ENCODE measurements at places on chromosomes 3 and 15.

GRCh38 chr15:47908950-47909670, 191.8 kb downstream of the SEMA6D start:
- DNase-seq, result no peak

DNA sequence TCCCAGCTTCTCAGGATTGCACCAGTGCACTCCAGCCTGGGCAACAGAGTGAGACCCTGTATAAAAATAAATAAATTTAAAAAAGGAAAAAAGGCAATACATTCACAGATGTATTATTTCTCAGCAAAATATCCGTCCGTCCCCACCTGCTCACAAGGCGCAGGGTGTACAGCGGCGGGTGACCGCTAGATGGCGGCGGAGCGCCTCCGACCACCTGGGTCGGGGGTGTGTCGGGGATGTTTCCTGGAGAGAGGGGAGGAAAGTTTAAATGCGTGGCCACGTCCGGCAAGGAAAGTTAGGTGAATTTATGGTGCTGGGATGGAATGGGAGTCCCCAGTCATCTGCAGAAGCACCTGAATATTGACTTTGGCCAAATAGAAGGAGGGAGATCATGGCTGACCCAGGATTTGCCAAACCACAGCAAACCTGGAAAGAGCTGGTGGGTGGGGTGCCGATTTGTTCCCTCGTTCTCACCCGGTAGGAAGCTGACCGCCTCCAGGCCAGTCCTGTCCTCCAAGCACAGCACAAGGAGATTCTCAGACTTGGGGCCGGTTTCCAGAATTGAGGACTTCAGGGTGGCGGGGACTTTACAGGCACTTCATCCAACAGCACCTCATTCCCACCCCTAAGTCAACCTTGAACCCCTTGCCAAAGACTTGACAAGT, 88.3 kb downstream of the TMEM266 start:
- DNase-seq, result peak; percentile 12

DNA sequence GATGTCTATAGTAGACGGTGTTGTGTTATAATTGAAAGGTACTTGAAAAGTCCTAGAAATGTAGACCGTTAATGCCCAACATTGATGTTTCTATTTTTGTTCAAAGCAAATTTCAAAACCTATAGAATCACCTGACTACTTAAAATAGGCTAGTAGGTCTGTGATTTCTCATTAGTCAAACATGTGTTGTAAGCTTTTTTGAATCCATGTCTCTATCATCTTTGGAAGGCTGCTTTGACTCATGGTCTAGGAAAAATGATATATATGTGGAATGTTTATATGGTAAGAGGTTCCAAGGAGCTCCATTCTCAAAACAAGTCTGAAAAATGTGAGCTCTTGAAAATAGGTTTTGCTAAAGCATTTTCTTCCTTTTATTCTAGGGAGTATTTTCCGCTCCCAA, 375.3 kb downstream of the LPP start:
- no peak for DNase-seq

DNA sequence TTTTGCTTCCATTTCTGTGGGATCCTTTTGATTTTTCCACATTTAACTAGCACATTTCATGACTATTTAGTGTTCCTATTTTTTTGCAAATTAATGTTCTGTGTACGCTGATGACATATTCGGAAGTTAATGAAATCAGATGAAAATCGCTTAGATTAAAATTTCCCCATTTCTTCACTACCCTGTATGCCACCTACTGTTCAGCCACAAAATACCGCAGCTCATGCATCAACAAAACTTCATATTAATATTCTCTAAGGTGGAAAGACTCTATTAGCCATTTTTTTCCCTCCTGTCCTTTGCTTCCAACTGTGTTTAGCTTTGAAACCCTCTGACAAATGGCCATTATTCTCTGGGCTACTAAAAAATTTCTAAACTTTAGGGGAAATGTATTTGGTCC, 300.6 kb downstream of the MECOM start:
- no peak for DNase-seq

DNA sequence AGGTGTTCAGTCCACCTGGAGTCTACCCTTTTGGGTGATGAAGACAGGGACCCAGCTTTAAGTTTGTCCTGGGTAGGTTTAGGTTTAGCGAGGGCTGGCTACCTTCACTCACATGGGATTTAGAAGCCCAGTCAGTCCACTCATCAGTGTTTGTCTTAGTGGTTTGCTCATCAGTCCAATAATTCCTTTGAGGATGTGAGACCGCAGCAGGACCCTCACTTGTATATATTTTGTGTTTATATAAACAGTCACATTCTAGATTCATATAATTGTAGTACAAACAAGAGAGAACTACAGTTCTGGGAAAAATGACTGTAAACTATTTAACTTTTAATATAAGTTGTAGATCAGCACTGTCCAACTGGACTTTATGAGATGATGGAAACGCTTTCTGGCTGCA, 18.2 kb downstream of the EFCC1 start:
- no peak for DNase-seq

GRCh38 chr15:58748040-58748851, 1.3 kb downstream of the ADAM10 start:
- DNase-seq, result no peak

DNA sequence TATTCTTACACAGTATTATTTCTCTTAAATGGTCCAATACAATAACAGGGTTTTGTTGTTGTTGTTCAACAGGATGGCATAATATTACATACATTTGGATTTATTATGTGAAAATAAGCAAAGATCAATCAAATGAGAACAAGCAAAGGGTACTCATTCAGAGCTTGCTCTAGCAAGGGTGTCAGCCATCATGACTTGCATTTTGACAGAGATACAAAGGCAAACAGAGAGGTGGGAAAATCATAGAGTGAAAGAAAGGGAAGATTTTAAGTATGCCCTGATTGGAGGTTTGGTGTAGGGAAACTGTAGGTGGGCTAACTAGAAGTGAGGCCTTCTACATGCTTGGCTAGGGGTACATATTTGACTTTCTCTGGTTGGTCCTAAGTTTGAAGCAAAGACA, 109.1 kb upstream of the BCHE start:
- DNase-seq, result no peak

DNA sequence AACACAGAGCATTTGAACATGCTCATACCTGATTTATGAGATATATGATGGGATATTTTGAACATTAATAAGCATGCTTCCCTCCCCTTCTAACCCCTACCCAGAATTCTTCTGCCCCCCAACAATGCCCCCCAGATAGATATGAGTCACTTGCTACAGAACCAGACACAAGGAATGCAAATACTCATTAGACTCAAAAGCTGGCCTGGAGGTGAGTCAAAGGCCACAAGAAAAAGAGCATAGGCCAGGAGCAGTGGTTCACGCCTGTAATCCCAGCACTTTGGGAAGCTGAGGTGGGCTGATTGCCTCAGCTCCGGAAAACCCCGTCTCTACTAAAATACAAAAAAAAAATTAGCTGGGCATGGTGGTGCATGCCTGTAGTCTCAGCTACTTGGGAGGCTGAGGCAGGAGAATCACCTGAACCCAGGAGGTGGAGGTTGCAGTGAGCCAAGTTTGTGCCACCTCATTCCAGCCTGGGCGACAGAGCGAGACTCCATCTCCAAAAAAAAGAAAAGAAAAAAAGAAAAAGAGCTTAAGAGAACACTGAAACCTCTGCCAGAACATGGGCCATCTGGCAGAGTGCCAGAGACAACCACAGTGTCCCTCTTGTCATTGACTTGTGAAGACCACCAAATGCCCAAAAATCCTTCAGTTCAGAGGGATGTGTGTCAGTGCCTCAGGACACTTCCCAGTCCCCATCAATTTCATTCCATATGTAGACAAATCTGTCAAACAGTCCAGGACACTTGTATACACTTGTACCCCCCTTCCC, 3.9 kb upstream of the SH3GL3 start:
- no peak for DNase-seq

DNA sequence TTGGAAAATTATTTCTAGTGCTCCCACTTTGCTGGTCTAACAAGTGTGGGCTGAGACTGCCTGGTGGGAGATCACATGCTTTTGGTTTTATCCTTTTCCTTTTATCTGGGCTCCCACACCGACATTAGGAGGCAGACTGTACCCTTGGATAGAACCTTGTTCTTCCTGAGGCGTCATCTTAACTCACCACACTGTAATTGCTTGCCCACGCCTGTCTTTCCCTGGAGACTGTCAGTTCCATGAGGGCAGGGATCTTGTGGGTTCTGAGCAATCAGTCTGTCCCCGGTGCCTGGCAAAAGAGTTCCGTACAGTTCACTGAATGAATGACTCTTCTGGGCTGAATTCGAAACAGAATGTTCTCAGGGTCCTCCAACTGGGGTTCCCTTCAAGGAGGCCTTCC, 124.6 kb upstream of the ABHD17C start:
- DNase-seq, result no peak

DNA sequence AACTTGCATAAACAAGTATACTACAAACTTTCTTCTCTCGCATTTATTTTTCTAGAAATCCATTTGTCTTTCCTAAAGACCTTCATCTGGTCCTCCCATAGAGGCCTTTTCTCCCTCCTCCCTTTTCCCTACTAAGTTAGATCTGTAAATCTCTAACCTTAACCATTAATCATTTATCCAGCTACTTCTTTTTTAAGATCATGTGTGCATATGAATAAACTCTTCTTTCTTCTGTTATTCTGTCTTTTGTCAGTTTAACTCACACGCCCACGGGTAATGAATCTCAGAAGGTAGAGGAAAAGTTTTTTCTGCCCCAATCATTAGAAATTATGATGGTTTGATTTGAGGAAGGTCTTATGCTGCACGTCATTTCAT, 48.7 kb upstream of the FHIT start:
- DNase-seq, result no peak

GRCh38 chr3:106263011-106263410, 394.2 kb upstream of the CBLB start:
- peak; percentile 88 for DNase-seq

DNA sequence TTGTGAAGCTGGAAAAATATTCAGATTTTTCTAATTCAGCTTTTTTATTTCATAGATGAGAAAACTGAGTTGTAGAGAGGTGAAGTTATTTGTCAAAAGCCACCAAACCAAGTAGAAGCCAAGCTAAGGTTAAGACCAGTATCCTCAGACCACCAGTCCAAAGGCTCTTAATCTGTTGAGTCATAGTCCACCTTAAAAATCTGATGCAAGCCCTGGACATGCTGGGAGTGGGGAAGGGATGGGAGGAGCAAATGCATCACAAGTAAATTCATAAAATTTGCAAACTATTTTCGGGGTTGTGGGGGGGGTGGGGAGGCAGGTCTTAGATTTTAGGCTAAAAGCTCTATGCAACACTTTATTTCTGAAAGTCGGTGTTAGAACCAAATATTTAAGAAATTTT, 307.7 kb upstream of the SEMA6D start:
- no peak for DNase-seq

DNA sequence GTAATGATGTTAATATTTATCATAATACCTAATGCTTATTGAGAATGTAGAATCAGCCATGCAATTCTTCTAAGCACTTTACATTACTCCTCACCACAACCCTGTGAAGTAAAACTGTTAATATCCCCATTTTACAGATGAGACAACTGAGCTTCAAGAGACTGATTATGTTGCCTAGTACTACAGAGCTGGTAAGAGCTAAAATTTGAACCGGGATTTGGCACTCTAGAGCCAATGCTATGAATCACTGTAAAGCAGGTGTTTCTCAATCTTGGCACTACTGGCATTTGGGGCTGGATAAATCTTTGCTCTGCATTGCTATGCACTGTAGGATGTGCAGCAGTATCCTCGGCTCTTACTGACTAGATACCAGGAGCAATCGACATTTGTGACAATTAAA, 367.7 kb downstream of the MAGI1 start:
- no peak for DNase-seq

All from MV-4-11 (cell line).